Neural crest cell (in vitro differentiated cells): ENCODE measurements at places on chromosomes 6 and 20. TPM values are rescaled to one million over a fixed set of nuclear protein-coding genes. Genes with fewer than 3 reads are reported as not detected.

GRCh38 chr6:149166747-149167146, 150.8 kb upstream of the TAB2 start:
- H3K27me3 ChIP-seq, result no peaks in the 10 kb centered on the region
- peaks cover 21% of the 10 kb centered on the region for H3K4me1 ChIP-seq
- no peaks in the 10 kb centered on the region for H3K36me3 ChIP-seq
- H3K27ac ChIP-seq, result no peak overlapping the region
- H3K4me3 ChIP-seq, result no peak overlapping the region
- DNase-seq, result no peak

DNA sequence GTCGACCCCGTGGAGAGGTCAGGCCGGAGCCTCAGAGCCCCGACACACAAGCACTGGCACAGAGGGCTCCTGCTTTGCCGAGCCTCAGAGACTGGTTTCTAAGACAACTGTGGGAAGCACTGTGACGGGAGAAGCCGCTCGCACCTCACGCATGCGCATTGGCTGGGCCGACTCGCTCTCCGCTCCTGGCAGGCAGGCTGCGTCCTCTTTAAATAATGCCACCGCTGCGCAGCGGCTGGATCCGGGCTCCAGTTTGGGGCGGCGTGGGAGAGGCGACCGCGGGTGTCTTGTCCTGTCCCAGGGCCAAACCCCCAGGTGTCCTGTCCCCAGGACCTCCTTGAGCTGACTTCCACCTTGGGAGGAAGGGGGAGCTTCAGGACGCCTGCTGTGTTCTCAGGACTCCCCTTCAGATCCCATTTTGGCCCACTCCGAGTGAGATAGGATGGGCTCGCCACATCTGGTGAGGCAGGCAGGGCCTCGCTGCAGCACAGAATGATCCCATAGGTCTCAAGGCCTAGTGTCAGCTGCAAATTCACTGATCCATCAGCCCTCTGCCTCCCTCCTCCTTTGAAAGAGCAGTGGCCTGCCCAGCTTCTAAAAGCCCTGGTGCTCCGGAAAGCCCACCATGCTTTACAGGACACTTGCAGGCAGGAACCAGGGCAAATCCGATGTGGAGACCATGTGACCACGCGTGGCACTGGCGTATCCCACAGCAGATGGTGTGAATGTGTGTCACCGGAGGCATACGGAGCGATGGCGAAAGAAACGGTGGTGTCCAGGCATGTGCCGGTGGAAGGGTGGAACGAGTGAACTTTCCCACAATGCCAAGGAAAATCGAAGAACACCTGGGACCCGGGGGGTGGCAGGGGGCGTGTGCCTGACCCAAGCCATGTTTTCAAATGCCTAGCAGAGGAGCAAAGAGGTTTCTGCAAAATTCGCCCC, 169.3 kb upstream of the ZNF337 start:
- H3K4me3 ChIP-seq, result peak overlapping the region; percentile 84
- H3K27me3 ChIP-seq, result peaks cover 79% of the 10 kb centered on the region
- peak overlapping the region; percentile 67 for H3K27ac ChIP-seq
- peaks cover 2% of the 10 kb centered on the region for H3K36me3 ChIP-seq
- peak; percentile 57 for DNase-seq

GRCh38 chr6:111800821-111801220, 72.4 kb downstream of the FYN start:
- H3K36me3 ChIP-seq, result peaks cover 12% of the 10 kb centered on the region
- H3K4me3 ChIP-seq, result no peak overlapping the region
- DNase-seq, result no peak
- H3K27me3 ChIP-seq, result no peaks in the 10 kb centered on the region
- no peak overlapping the region for H3K27ac ChIP-seq

- no peaks in the 10 kb centered on the region for H3K36me3 ChIP-seq
- no peaks in the 10 kb centered on the region for H3K27me3 ChIP-seq
- H3K4me1 ChIP-seq, result no peaks in the 10 kb centered on the region
These were observed 32.5 kb upstream of the TMEM244 start for GRCh38 chr6:129893640-129894039.

DNA sequence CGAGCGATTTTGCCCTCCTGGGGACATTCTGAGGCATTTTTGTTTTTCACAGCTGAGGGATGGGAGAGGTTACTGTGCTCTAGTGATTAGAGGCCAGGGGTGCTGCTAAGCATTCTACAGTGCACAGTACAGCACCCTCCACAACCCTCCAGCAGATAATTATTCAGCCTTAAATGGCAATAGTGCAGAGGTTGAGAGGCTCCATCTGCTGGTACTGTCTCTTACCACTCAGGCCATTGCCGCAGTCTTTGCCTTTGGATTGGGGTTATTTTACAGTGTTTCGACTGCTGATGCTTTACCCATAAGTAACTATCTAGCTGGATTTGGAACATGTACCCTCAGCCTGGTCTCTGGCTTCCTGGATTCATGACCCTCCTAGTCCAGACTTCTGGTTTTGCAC, 705.3 kb downstream of the KIF16B start:
- H3K27me3 ChIP-seq, result no peaks in the 10 kb centered on the region
- H3K36me3 ChIP-seq, result no peaks in the 10 kb centered on the region
- DNase-seq, result no peak

The PI16 gene
- not detected in 2 replicates for total RNA-seq

The SEL1L2 gene
- total RNA-seq, result not detected in 2 replicates

DNA sequence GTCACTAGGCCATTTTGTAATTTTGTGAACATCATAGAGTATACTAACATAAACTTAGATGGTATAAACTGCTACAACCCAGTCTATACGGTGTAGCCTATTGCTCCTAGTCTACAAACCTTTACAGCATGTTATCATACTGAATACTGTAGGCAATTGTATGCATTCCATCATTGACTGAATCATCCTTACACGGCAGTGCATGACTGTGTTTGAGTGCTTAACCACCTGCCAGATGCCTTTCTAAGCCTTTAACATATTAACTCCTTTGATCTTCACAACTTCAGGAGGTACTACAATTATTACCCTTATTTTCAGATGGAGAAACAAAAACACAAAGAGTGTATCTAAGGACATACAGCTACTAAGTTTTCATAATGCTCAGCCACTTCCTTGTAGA, 14.0 kb downstream of the DPPA5 start:
- H3K36me3 ChIP-seq, result no peaks in the 10 kb centered on the region
- H3K4me1 ChIP-seq, result no peaks in the 10 kb centered on the region
- DNase-seq, result no peak
- H3K27ac ChIP-seq, result no peak overlapping the region
- peaks cover 5% of the 10 kb centered on the region for H3K27me3 ChIP-seq

GRCh38 chr6:49225471-49225870, 237.6 kb downstream of the MMUT start:
- no peak overlapping the region for H3K27ac ChIP-seq
- H3K27me3 ChIP-seq, result no peaks in the 10 kb centered on the region
- H3K36me3 ChIP-seq, result no peaks in the 10 kb centered on the region

DNA sequence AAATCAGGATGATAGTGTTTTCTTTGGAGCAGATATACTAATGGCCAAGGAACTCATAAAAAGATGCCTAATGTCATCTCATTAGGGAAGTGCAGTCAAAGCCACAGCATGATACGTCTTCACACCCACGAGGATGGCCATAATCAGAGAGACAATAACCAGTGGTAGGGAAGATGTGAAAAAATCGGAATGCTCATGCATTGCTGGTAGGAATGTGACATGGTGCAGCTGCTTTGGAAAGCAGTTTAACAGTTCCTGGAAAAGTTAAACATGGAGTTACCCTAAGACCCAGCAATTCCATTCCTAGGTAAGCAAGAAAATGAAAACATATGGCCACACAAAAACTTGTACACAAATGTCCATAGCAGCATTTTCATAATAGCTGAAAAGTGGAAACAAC, 29.9 kb downstream of the BCAS1 start:
- H3K4me1 ChIP-seq, result no peaks in the 10 kb centered on the region
- no peak for DNase-seq

- peaks cover 24% of the 10 kb centered on the region for H3K36me3 ChIP-seq
- DNase-seq, result no peak
- no peak overlapping the region for H3K4me3 ChIP-seq
- no peaks in the 10 kb centered on the region for H3K4me1 ChIP-seq
- H3K27me3 ChIP-seq, result no peaks in the 10 kb centered on the region
These were observed 15.2 kb downstream of the FAM210B start for GRCh38 chr20:56373942-56374341.

The SUMO4 gene
- total RNA-seq, result 1.8 and 2.4 TPM in 2 replicates

- DNase-seq, result no peak
- H3K27ac ChIP-seq, result no peak overlapping the region
- peaks cover 26% of the 10 kb centered on the region for H3K36me3 ChIP-seq
- no peaks in the 10 kb centered on the region for H3K27me3 ChIP-seq
These were observed 46.8 kb downstream of the CEP43 start for GRCh38 chr6:167045828-167046580.

The ZSCAN12 gene
- total RNA-seq, result 16.6 and 18.0 TPM in 2 replicates

The CEBPB gene
- total RNA-seq, result 7.6 and 7.8 TPM in 2 replicates

The VSX1 gene
- 3.8 and 4.2 TPM in 2 replicates for total RNA-seq

The TNXB gene
- total RNA-seq, result 4.6 and 6.6 TPM in 2 replicates

The HTR1B gene
- 0.16 and 0.18 TPM in 2 replicates for total RNA-seq

The BLTP3A gene
- total RNA-seq, result 19.9 and 20.3 TPM in 2 replicates

GRCh38 chr6:133688705-133689492, 200.0 kb upstream of the TCF21 start:
- no peaks in the 10 kb centered on the region for H3K27me3 ChIP-seq
- no peaks in the 10 kb centered on the region for H3K36me3 ChIP-seq
- no peak for DNase-seq
- H3K4me1 ChIP-seq, result no peaks in the 10 kb centered on the region
- H3K27ac ChIP-seq, result no peak overlapping the region
- no peak overlapping the region for H3K4me3 ChIP-seq

DNA sequence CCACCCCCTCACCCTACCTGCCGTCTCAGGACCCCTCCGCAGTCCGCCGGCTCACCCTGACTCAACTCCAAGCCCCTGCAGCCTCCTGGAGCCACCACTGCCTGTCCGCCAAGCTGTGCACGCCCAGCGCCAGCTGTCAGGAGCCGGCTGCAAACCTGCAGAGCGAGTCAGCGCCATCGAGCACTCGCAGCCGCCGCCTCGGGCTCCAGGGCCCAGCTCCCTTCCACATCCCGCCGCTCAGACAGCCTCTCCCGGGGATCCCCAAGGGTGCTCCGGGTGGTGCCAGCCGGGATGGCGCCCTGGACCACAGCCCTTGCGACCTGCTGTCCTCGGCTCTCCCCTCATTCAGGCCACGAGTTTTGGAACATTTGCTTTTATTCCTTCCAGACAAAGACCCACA, 4.3 kb downstream of the TNNC2 start:
- no peaks in the 10 kb centered on the region for H3K36me3 ChIP-seq
- H3K4me1 ChIP-seq, result peaks cover 7% of the 10 kb centered on the region
- no peak overlapping the region for H3K27ac ChIP-seq
- H3K27me3 ChIP-seq, result peaks cover 24% of the 10 kb centered on the region
- no peak overlapping the region for H3K4me3 ChIP-seq

- H3K4me1 ChIP-seq, result peaks cover 12% of the 10 kb centered on the region
- H3K4me3 ChIP-seq, result no peak overlapping the region
- H3K36me3 ChIP-seq, result no peaks in the 10 kb centered on the region
- no peaks in the 10 kb centered on the region for H3K27me3 ChIP-seq
These were observed 165.2 kb upstream of the TOP1 start for GRCh38 chr20:40863355-40863919.

- no peaks in the 10 kb centered on the region for H3K36me3 ChIP-seq
- no peak overlapping the region for H3K27ac ChIP-seq
- peaks cover 16% of the 10 kb centered on the region for H3K4me1 ChIP-seq
- no peaks in the 10 kb centered on the region for H3K27me3 ChIP-seq
These were observed 50.3 kb upstream of the VSTM2L start for GRCh38 chr20:37852666-37853065.

The ALDH8A1 gene
- total RNA-seq, result 0.58 and 1.2 TPM in 2 replicates

GRCh38 chr6:75524322-75524972, 30.8 kb upstream of the FILIP1 start:
- no peaks in the 10 kb centered on the region for H3K36me3 ChIP-seq
- no peak overlapping the region for H3K4me3 ChIP-seq
- H3K4me1 ChIP-seq, result peaks cover 4% of the 10 kb centered on the region
- DNase-seq, result no peak
- no peak overlapping the region for H3K27ac ChIP-seq

DNA sequence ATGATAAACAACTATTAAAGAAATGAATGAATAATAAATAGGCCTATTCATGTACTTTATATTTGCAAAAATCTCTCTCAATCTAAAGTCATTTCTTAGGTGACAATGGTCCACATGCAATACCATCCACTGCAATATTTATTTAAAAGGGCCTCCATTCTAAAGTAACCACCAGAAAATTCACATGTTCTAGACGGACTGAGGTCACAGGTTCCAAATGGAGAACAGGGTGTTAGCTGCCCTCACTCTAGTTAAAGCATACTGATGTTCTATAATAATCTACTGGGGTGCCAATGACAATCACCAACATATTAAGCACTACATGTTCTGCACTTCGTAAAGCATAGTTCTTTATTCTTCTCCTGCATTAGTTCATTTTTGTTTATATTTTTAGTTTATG, 1.2 kb downstream of the HBS1L start:
- H3K4me3 ChIP-seq, result peak overlapping the region; percentile 98
- H3K27ac ChIP-seq, result no peak overlapping the region
- no peak for DNase-seq
- peaks cover 27% of the 10 kb centered on the region for H3K4me1 ChIP-seq
- no peaks in the 10 kb centered on the region for H3K27me3 ChIP-seq

DNA sequence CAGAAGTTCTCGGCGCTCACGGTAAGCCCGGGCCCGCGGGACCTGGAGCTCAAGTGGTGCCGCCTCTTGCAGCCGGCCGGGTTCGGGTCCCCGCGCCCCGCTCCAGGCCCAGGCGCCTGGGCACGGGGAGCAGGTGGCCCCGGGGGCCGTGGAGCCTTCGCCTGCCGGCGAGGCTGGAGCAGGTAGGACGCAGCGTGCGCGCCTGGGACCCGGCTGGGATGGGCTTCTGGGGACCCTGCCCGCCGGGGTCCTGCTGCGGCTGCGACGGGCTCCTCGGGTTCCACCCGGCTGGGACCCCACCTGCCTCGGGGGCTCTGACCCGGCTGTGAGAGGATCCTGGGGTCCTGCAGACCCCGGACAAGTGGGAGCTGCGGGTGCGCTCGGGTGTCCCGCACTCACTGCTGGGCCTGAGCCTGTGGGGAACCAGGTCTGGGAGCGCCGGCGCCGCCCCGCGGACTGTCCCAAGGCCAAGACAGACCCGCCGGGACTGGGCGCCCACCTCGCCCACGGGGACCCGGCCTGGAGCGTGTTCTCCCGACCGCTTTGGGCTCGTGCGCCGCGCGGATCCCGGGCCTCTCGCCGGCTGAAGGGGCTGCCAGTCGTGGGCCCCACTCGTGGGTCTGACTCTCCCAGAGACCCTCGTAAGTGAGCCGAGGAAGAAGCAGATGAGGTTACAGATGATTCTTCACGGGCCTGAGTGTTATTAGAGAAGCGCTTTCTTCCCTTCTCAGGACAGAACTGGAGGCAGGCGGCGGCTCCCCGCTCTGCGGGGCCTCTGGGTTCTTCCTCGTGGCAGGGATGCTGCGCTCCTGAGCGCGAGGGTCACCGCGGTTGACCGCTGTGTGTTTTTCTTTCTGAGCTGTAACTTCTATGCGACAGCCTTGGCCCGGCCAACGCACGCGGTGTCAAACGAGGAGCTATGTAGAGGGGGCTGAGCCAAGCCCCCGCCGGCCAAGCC, 729 bp downstream of the SMOC2 start:
- H3K36me3 ChIP-seq, result no peaks in the 10 kb centered on the region
- no peak overlapping the region for H3K27ac ChIP-seq
- peaks cover 14% of the 10 kb centered on the region for H3K4me1 ChIP-seq
- DNase-seq, result no peak
- peak overlapping the region; percentile 68 for H3K4me3 ChIP-seq

GRCh38 chr6:81996414-81996813, 243.9 kb upstream of the TENT5A start:
- H3K27ac ChIP-seq, result no peak overlapping the region
- peaks cover 23% of the 10 kb centered on the region for H3K4me1 ChIP-seq
- DNase-seq, result no peak
- no peaks in the 10 kb centered on the region for H3K27me3 ChIP-seq

The ANKRD6 gene
- total RNA-seq, result 20.5 and 20.7 TPM in 2 replicates

- no peaks in the 10 kb centered on the region for H3K27me3 ChIP-seq
- no peak overlapping the region for H3K4me3 ChIP-seq
- H3K27ac ChIP-seq, result no peak overlapping the region
- no peaks in the 10 kb centered on the region for H3K4me1 ChIP-seq
These were observed 768.8 kb upstream of the SLC35B3 start for GRCh38 chr6:9204171-9204570.
